Prostate gland (tissue), 2 donors: ENCODE measurements at places on chromosomes 7 and 10.

- no peak for DNase-seq
These were observed 87.8 kb downstream of the TBXAS1 start for GRCh38 chr7:139916717-139917395.

- no peak for DNase-seq
These were observed 16.8 kb downstream of the CALU start for GRCh38 chr7:128755819-128756476.

GRCh38 chr7:13099154-13099795, 411.8 kb downstream of the ARL4A start:
- no peak for DNase-seq

DNA sequence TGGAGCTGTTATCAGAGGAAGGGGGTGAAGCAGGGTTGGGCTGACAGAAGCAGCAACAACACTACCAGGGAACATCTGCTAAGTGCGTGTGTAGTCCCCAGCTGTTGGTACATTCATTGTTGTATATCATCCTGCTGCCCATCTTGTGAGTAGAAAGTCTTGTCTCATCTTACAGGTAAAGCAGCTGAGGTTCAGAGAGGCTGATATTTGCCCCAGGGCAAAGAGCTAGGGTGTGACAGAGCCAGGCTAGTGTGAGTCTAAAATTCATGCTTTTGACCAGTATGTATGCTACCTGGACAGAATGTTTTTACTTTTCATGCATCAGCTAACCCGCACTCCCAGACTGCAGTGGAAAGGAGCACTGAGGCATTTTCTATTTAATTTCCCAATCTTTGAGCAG, 221.6 kb downstream of the STK31 start:
- DNase-seq: no peak

DNA sequence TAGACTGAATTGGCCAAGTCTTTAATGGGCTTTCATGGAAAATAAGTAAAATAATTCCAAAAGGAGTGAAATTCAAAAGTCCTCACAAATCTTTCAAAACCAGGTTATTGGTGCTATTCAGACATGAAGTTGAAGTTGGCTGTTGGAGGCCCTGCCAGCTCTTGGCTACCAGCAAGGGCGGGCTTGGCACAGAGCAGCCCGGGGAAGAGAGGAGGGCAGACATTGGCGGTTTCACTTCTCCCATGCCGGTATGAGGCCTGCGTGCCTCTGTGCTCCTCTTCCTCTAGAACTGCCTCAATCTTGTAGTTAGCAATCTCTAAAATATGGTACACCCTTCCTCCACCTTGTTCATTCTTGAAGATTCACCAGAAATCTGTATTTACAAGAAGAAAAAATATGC, 16.4 kb upstream of the NPS start:
- DNase-seq: no peak
